ENCODE measurements at places on chromosomes 7 and 10.

- DNase-seq: no peak
Measured at GRCh38 chr10:77884181-77884580, 42.4 kb downstream of the DLG5 start.

DNA sequence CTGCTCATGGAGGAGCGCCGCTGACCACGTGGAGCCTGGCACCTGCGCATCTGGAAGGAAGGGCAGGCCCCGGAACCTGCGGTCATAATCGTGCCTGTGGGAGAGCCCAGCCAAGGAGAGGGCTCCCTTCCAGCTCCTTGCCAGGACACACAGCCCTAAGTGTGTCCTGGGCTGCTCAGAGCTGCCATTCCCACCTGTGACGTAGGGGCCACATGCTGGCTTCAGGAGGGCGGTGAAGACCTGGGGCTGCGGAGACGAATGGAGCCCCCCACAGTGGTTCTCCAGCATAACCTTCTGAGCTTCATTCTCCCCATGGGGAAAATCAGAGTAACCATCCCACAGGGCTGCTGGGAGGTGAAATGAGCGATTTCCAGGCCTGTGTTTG lies 127.6 kb upstream of the CHST15 start:
- DNase-seq: no peak

GRCh38 chr7:118153551-118154177 lies 30.3 kb upstream of the LSM8 start:
- no peak for DNase-seq

DNA sequence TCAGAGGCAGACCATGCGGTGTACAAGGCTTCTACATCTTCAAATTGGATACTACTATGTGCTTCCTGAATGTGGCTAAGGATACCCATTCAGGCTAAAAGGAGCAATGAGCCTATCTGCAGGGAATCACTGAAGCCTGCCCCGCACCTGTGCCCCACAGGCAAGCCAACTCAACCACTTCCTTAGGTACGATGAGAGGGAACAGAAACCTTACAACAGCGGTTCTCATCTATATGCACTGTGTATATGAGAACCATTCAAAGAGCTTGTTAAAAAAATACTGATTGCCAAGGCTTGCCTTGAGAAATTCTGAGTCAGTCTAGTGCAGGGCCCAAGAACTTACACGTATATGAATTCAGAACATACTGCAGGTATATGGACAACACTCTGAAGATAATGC lies 679.6 kb downstream of the PARD3 start:
- DNase-seq: no peak

- DNase-seq: no peak
Measured at GRCh38 chr7:91033574-91033973, 230.7 kb upstream of the FZD1 start.
